Kidney epithelial cell (primary cell): ENCODE measurements at places on chromosomes 2 and 18.

GRCh38 chr2:238016526-238016925 is 44.3 kb upstream of the SCLY start:
- no peak for DNase-seq

DNA sequence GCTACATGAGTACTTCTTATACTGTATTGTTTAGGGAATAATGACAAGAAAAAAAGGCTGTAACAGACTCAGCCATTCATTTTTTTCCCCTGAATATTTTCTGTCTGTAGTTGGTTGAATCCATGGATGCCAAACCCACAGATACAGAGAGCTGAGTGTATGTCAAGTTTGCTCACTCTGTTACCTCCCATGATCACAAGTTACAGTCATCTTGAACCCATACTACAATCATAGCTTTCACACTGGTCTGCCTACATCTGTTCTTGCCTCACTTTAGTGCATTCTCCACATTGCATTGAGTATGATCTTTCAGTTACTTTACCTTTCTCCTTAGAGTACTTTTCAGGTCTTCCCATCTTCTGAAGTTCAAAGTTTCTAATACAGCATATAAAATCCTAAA is 94.0 kb downstream of the BIRC6 start:
- DNase-seq, result no peak

GRCh38 chr2:95047629-95048510 is 22.4 kb downstream of the MAL start:
- DNase-seq, result no peak

DNA sequence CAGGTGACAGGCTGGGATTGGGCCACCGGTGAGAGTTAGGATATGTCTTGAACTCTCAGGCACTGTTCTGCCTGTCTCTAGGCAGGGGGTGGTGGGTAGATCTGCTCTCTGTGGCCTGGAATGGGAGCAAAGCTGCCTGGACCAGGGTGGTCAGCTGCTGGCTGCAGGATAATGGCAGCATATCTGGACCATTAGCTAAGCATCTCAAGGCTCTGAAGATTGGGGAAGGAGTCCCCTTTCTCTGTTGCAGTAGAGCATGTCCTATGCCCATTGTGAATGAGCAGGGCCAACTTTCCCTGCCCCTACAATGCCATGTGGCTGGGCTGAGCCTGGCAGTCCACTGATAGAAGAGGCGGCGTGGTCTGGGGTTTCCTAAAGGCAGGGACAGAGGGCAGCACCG is 34.6 kb downstream of the LOXHD1 start:
- DNase-seq, result no peak

GRCh38 chr18:70461323-70462077 is 172.7 kb downstream of the SOCS6 start:
- no peak for DNase-seq

DNA sequence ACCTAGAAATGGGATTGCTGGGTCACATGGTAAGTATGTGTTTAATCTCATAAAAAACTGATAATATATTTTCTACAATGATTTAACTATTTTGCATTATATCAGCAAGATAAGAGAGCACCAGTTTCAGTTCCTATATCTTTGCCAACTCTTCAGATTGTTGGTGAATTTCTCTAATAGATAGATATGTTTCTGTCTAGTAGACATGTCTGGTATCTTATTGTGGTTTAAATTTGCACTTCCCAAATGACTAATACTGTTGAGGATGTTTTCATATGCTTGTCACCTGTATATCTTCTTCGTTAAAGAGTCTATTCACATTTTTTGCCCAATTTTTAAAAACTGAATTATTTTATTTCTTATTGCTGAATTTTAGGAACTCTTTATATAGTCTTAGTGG is 113.8 kb upstream of the UXS1 start:
- no peak for DNase-seq

DNA sequence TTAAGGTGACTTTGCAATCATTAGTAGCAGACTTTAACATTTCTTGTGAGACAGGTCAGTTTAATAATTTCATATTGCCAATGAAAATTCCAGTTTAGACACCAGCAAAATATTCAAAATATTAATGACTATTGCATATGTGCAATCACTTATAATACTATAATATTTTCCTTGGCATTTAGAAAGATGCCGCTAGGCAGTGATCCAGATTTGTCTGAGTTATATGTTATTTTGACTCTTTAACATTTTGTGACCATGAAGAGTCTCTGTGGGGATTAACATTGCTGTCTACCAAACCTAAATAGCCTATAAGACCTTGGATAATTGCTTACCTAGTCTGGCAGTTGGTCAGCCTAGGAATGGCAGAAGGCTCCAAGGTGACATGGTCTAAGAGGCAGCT is 389.6 kb downstream of the THSD7B start:
- no peak for DNase-seq

- no peak for DNase-seq
These were observed 666.3 kb downstream of the TSN start for GRCh38 chr2:122421775-122422174.

DNA sequence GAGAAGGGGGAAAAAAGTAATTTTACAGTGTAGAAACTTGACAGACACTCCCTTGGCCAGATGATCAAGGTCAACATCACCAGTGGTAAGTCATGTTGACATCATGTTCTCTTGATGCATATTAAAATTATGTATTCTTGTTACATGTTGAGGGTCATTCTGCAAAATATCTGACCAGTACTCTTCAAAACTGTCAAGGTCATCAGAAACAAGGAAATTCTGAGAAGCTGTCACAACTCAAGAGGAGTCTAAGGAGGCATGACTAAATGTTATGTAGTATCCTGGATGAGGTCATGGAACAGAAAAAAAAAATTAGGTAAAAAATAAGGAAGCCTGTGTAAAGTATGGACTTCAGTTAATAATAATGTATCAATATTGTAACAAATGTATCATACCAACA is 6.3 kb downstream of the SGPP2 start:
- DNase-seq, result no peak

DNA sequence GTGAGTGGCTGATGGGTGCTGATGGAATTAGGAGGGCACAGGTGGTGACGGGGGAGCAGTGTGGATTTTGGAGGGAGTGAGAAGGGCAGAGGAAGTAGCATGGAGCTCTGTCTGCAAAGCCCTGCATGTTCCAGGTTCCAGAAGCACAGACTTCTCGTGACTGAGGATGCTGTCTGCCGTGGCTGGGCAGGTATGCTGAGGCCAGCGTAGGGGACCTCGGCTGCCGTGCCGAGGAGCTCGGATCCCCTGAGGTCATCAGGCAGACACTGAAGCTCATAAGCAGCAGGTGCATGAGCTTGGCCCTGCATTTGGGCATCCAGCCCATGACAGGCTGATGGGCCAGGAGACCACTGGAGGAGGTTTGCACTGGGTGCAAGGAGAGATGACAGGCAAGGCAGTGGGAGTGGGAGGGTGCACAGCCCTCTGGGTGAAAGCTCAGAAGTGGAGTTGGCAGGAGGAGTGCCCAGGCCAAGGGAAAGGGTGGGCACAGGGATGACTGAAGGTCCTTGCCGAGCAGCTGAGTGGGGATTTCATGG is 215.3 kb downstream of the SH3RF3 start:
- no peak for DNase-seq

GRCh38 chr18:67408240-67408639 is 108.3 kb downstream of the DSEL start:
- no peak for DNase-seq

DNA sequence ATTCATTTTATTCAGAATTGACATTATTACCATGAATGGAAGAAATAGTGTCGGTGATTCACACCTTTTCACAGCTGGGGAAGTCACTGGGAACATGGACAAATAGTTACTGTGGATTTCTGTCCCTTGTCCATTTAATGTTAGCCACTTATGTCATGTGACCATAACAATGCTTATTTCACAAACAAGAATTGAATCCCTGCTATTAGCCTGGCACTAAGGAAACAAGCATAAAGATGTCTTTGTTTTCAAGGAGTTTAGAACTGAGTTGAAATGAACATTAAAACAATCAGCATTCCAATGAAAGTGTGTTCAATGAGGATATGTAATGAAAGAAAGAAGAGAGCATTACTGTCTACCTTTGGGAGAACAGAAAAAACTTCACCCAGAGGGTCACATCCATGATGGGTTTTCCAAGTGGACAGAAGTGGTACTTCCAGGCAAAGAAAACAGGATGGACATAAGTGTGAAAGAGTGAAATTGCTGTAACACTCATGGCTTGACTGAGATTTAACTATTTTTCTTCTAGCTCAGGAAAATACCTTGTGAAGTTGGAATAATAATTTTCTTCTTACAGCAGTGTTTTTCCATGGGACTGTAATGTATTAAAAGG is 324.5 kb upstream of the UBE2E3 start:
- DNase-seq, result no peak

DNA sequence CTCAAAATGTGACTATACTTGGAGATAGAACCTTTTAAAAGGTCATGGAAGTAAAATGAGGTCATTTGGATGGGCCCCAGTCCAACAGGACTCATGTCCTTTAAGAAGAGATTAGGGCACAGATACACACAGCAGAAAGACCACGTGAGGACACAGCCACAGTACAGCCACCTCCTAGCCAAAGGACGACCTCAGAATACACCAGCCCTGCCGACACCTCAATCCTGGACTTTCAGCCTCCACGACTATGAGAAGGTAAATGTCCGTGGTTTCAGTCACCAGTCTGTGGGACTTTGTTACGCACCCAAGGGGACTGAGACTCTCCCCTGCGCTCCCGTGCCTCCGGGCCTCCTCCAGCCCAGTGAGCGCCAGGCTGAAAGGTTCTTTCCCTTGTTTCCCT is 30.2 kb upstream of the HPCAL1 start:
- DNase-seq, result no peak

GRCh38 chr2:189683348-189683747 is 8.9 kb downstream of the ANKAR start:
- no peak for DNase-seq

GRCh38 chr2:95031726-95032116 is 6.2 kb downstream of the MAL start:
- no peak for DNase-seq

DNA sequence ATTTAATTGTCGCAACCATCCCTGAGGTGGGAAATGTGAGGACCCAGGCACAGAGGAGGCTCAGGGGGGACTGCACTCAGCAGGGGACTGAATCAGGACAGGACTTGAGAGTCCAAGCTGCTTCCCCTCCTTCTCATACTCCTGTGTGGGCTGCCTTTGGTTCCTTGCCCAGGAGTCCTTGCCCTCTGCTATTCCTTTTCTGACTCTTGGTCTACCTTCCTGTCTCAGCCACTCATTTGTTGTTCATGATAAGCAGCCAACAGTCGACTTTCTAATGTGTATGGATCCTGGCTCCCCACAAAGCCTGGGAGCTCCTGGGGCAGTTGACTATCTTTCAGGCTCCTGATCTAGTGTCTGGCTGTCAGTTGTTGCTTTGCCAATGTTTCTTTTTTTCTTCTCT is 28.3 kb downstream of the GATA6 start:
- DNase-seq, result no peak

- no peak for DNase-seq
These were observed 180.9 kb downstream of the KCNE4 start for GRCh38 chr2:223232896-223233295.

- DNase-seq, result no peak
These were observed 201.3 kb upstream of the CXCR4 start for GRCh38 chr2:136319237-136319636.

DNA sequence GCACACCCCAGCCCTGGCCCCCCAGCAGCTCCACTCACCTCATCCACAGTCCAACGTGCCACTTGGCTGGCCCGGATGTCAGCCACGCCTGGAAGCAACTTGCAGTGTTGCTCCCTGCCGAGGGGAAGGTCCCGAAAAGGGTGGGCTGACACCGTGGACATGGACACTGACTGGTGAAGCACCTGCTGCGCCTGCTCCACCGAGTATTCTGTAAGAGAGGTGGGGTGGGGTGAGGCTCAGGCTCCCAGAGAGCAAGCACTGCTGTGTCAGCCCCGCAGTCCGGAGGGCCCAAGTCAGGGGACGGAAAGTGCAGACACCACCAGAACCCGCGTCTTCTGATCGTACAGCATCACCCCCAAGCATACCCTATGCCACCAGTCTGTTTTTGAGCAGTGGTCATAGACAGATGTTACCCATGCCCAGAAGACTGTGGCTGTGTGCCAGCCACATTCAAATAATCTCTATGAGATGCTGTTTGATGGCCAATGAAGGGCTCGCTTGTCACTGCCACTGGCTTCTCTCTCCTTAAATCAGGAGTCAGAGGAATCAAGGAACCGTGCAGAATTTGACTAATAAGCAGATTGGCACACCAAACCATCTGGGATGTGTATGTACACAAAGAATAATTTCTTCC is 74.2 kb upstream of the TMEM200C start:
- no peak for DNase-seq

DNA sequence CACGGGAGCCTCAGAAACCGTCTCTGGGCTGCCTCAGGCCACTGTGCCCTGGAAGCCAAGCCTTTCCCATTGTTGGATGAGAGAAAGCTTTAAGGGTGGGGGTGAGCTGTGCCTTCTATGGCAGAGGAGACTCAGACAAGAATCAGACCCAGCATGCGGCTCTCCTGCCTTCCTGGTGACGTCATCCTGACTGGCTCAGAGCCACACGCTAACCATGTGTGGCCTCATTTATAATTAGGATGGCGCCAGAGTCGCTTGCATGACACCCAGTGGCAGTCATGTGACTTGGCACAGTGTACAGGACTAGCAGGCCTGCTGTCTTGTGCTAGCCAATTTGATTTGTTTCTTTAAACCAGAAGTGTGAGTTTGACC is 99.1 kb downstream of the SH3BP4 start:
- DNase-seq, result peak; percentile 56

GRCh38 chr2:239227661-239228371 is 173.0 kb downstream of the HDAC4 start:
- DNase-seq, result no peak

GRCh38 chr18:77905449-77906055 is 655.9 kb downstream of the GALR1 start:
- no peak for DNase-seq

DNA sequence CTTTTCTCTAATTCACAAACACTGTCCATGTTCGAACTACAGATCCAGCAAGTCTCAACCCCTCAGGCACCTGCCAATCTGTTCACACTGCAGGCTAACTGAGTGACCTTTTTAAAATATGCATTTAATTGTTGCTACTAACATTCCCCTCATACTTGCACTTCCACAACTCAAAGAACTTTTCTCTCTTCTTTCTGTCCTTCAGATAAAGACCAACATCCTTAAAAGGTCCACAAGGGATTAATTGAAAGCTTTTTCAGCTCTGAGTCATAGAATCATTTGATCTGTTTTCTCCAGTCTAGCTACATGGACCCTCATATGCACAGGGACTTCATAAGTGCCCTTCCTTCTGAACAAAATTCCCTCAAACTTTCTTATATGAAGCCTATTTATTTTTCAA is 1321.2 kb downstream of the DPP10 start:
- no peak for DNase-seq
